ENCODE measurements at places on chromosomes 7 and 10.
A peak's percentile ranks its signal among the peaks of the same experiment; 100 is the strongest.

GRCh38 chr10:7541137-7542087, 125.4 kb downstream of the ITIH5 start:
- no peak for DNase-seq

GRCh38 chr10:97842656-97843280, 6.9 kb upstream of the GOLGA7B start:
- no peak for DNase-seq

GRCh38 chr10:72124989-72125388, 36.6 kb upstream of the SPOCK2 start:
- no peak for DNase-seq

DNA sequence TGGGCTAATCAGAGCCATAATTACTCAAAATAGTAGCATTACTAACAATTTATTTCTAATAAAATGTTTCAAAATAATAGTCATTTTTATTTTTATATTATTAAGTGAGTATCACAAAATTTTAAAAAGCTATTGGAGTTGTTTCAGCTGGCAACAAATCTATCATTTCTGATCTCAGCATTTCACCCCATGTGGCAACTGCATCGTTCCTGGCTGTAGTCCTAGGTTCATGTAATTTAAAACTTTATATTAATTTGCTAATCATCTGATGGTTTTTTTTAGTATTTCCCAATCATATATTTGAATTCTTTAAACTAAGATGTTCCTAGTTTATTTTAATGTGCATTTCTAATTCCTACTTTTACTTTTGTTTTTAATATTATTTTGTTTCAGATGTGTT, 293.0 kb upstream of the AKR1E2 start:
- DNase-seq: no peak

- no peak for DNase-seq
These were observed 127.9 kb downstream of the CNNM2 start for GRCh38 chr10:103045961-103046360.

- DNase-seq: peak; percentile 61
These were observed 535.6 kb upstream of the GHITM start for GRCh38 chr10:83603708-83604107.

DNA sequence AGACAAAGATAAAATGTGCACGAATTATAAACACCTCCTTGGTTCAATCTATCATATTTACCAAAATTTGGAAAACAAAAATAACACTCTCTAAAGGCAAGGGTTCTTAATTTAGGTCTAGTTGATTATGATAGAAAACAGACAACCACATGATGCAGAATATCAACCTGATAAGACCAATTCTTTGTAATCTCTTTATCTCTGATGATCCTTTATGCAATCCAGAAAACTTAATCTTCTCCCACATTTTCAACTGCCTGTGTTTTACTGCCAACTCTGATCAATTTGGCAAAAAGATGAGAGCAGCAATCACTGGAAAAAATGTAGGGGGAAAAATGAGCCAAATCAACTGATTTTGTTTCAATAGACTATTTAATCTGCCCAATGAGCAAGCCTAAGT, 148.5 kb downstream of the LRRN3 start:
- DNase-seq: no peak

DNA sequence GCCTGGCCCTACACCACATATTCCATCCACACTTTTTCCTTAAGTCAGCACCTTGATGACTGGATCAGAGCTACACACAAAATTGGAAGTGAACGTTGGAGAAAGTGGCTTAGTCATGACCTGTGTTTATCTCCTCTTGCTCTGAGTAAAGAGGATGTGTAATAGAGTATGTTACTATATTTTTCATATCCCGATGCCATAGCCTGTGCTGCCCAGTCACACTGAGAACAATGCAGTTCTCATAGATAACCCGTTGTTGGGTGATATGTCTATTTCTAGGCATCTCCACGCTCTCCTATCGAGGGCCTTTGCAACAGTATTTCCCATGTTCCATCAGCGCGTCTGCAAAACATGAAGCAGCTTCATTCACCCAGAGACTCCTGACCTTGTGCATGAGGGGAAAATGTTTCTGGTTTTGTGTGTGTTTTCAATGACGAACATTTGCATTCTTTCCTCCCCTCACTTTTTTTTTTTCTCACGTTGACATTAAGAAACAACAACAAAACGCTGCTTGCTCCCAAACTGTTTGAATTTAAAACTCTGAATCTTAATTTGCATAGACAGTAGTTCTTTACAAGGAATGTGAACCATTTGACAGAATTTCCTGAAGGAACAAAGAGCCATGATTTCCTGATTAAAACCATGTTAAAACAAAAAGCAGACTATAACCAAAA, 43.4 kb downstream of the GRK5 start:
- DNase-seq: peak; percentile 50

DNA sequence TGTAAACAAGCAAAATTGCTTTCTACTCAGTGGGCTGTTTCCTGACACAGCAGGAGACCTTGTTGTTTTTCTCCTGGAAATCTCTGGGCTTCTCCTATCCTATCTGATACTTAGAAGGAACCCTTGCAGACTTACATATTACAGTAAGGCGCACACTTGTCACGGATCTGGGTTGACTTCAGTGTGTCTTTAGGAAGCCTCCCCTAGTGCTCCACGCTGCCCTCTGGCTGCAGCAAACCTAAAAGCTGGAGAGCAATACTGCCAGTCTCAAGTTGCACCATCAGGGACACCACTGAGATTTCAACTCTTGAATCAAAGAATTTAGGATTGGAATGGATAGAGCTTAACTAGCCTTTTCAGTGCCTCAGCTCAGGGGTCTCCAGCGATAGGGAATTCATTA, 495.3 kb downstream of the LRMDA start:
- no peak for DNase-seq

- DNase-seq: no peak
These were observed 968 bp upstream of the INMT start for GRCh38 chr7:30750683-30751650.

DNA sequence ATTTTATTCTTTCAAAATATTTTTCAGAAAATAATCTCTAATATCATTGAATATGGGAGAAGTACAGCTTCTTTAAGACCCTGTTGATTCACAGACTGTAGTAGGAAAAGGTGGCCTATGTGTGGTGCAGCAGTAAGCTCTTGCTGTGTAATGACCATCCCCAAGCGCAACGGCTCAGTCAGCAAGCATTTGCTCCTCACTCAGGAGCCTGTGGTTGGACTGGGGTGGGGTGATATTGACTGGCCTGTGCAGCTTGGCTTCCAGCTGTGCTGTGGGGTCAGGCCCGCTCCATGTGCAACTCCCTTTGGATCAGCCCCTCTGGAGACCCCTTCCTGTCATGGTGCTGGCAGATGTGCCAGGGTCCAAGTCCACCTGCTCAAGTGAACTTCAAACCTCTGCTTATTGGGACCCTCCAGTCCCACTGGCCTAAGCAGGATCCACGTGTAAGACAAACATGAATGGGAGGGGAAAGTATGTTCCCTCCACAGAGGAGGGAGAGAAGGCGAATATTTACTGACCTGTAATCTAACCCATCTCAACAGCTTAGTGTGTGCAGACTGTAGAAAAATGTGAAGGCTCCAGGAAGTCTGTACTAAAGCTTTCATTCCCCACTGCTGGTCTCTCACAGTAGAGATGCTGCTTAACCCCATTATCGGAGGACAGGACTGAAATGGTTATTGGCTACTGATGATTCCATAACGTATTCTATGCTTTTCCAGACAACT, 239.7 kb downstream of the WDR37 start:
- DNase-seq: no peak

DNA sequence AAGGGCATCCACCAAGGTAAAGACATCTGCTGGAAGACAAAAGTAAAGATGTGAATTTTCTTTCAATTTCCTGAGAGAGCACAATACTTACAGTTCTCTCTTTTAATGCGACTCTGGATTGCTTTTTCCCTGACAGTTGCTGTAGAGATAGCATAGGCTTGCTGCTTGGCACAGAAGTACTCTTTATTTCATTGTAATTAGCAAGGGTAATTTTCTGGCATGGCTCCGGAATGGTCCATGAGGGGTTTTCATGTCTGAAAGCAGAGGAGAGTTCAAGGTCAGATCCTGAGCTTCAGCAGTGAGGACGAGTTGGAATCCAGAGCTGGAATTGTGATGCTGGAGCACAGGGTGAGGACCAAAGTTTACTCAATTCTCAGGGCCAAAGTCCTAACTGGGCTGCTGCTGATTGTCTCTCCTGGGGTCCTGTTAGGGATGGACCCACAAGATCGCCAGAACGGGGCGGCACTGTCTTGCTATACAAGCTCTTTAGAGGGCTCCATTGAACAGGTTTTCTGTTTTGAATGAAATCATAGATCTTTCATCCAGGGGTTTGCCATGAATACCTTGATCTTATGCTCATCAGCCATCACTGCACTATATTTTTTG, 190.0 kb upstream of the MKI67 start:
- no peak for DNase-seq

GRCh38 chr10:30959836-30960210, 71.8 kb downstream of the ZNF438 start:
- no peak for DNase-seq

DNA sequence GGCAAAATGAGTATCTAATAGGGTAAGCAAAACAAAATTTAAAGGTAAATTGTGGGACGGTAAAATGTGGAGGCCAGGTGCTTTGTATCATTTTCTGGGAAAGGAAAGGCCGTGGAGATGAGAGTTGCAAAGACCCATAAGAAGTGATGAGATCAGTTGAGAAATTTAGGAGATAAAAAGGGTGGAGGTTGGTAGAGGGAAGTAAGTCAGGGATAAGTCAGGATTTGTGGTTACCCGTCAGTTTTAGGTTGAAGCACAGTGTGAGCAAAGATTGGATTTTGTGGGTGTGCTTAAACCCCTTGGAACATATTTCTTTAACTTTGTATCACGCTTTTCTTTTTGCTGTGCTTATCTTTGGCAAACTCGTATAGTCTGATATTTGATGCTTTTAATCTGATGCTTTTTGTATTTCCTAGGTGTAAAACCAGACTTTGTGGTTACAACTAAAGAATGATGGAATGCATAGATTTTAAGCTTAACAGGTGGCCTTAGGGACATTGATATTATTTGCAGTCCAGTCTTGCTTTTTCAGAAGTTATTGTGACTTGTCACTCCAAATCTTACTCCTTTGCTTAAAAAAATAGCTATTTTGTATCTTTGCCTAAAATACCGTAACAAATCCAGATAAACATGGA, 1.2 kb downstream of the BTRC start:
- DNase-seq: no peak

- DNase-seq: no peak
These were observed 39.5 kb downstream of the KLF6 start for GRCh38 chr10:3745521-3745920.

DNA sequence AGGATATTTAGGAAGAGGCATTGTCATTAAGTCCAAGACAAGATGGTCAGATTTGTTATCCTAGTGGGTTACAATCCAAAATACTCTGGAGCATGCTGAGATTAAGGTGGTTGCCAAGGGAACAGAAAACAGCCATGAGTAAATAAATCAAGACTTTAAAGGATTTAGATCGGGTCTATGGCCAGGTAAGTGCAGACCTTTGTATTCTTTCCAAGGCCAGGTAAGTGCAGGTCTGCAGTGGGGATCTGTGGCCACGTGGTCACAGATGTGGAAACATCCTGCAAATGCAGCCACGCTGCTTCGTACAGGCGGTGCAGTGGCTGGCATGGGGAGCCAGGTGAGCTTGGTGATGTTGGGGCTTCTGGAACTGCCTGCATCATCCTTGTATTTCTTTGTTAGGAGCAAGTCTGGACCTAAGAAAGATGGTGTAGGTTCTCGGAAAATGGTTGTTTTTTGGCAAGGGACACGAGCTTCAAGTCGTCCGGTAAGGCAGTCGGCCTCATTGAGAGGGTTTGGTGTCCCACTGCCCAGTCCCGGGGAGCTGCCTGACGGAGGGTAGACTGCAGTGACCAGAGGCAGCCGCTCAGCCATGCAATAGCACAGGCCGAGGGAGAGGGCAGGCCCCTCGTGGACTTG, 21.8 kb downstream of the ZNF775 start:
- DNase-seq: no peak

- peak; percentile 15 for DNase-seq
These were observed 20.9 kb downstream of the RAMP3 start for GRCh38 chr7:45178241-45179225.

- DNase-seq: no peak
These were observed 304.1 kb upstream of the COBL start for GRCh38 chr7:51620706-51621105.

DNA sequence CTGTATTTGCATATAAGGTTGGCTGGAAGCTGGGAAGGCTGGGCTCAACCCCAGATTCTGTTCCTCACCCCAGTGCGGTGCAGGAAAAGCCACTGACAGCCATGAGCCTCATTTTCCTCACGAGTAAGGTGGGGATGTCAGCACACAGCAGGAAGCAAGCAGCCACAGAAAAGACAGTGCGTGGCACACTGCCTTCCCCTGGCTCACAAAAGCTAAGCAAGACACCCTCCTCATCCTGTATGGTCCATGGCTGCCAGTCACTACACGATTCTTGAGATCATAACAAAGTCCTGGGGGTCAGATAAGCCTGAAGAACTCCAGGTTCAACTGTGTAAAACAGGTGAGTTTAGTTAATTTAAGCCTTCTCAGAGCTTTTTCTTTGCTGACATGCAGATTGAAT, 28.9 kb upstream of the DDC start:
- DNase-seq: peak; percentile 39

GRCh38 chr10:71850021-71850742, 869 bp downstream of the PSAP start:
- DNase-seq: no peak

All from activated CD4-positive, alpha-beta T cell treated with anti-CD3 and anti-CD28 coated beads, Interleukin-2, Interleukin-6, amounts not matched to agents 100 ng/mL and 50 ng/mL, durations not matched to agents 16 hours and 8 hours (primary cell).